ENCODE measurements at places on chromosomes 1 and 21.

DNA sequence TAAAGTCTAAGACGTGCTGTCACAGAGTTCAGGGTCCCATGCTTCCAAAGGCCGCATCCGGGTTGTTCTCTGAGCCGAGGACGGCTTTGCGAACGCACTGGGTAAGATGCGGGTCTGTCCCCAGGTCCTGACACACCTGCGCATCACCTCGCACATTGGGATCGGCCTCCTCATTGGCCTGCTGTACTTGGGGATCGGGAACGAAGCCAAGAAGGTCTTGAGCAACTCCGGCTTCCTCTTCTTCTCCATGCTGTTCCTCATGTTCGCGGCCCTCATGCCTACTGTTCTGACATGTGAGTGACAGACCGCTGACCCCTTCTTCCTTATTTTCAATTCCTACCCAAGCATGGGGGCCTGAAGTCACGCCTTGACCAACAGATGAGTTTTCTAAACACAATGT lies 25.3 kb downstream of the TFF3 start:
- DNase-seq = no peak

GRCh38 chr1:95127380-95127779 lies 10.2 kb downstream of the TLCD4 start:
- no peak for DNase-seq

- no peak for DNase-seq
Observed at GRCh38 chr1:40102896-40103295, 5.8 kb upstream of the PPT1 start.

- no peak for DNase-seq
Observed at GRCh38 chr1:47508702-47509431, 71.0 kb downstream of the FOXD2 start.

- no peak for DNase-seq
Observed at GRCh38 chr1:77889671-77890070, 1.2 kb downstream of the NEXN start.

DNA sequence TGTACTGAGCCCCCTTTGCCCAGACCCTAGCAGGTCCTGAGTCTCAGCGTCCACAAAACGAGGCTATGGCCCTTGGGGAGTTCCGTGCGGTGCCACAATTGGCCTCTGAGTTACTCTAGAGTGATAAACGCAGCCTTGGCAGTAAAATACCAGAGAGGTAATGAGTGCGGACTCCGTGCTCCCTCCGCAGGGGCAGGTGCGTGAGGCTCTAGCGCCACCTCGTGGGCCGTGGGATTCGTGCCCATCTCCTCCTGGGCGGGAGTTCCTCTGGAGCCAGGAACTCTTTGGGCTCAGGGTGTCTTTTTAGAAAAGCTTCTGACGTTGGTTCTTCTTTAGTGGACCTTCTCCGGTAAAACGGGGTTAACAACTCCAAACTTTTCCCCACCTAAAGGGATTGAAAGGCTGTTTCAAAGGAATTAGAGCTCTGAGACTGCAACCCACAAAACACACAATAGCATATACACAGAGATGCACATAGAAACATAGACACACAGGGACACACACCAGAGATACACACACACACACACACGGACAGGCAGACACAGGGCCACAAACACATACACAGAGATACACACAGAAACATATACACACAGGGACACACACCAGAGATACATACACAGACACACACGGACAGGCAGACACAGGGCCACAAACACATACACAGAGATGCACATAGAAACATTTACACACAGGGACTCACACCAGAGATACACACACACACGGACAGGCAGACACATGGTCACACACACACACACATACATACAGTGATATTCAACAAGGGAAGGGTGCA lies 99.4 kb downstream of the KCNJ15 start:
- peak; percentile 75 for DNase-seq

All from stimulated activated CD4-positive, alpha-beta T cell treated with anti-CD3 and anti-CD28 coated beads, Interleukin-1b, Interleukin-23, amount 100 ng/mL, for 48 hours (primary cell).